ENCODE measurements at places on chromosomes 11 and 22. TPM values are rescaled to one million over a fixed set of nuclear protein-coding genes. Genes with fewer than 3 reads are reported as not detected.

Gene C11orf16
- total RNA-seq: not detected

Gene GAB4
- total RNA-seq: not detected

Gene MFNG
- 2.1 TPM for total RNA-seq

Gene RAB36
- 1.5 TPM for total RNA-seq

Gene TRIM48
- not detected for total RNA-seq

Gene SVIP
- 7.3 TPM for total RNA-seq

DNA sequence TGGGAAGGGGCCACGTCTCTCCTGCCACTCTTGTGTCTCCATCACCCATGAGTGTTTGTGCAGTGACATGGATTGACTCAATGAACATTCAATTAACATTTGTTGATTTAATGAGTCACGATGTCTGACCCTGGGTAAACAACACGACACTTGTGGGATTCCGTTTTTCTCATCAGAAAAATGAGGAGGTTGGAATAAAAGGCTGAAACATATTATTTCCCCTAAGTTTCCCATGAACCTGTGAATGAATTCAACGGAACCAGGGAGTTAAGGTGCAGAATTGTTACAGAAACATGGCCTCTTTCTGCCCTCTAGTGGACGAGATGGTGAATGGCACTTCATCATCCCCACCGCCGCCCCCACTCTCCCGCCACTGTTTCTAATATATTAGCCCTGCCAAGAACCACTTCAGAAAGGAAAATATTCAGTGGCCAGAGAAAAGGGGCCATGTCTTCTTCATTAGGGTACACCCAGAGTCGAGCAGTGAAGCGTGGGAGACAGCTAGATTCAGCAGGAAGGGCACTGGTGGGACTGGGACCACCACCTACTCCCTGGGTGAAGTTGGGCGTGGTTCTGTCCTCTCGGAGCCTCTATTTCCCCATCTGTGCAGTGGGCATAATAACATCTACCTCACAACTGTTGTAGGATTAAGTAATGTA, 46.3 kb upstream of the SYT13 start:
- peak; percentile 73 for DNase-seq

GRCh38 chr11:87281496-87281895, 243.8 kb downstream of the TMEM135 start:
- DNase-seq: peak; percentile 51

GRCh38 chr22:29116397-29117123, 43.7 kb downstream of the KREMEN1 start:
- no peak for DNase-seq

- no peak for DNase-seq
Measured at GRCh38 chr11:14111496-14111895, 149.0 kb downstream of the SPON1 start.

DNA sequence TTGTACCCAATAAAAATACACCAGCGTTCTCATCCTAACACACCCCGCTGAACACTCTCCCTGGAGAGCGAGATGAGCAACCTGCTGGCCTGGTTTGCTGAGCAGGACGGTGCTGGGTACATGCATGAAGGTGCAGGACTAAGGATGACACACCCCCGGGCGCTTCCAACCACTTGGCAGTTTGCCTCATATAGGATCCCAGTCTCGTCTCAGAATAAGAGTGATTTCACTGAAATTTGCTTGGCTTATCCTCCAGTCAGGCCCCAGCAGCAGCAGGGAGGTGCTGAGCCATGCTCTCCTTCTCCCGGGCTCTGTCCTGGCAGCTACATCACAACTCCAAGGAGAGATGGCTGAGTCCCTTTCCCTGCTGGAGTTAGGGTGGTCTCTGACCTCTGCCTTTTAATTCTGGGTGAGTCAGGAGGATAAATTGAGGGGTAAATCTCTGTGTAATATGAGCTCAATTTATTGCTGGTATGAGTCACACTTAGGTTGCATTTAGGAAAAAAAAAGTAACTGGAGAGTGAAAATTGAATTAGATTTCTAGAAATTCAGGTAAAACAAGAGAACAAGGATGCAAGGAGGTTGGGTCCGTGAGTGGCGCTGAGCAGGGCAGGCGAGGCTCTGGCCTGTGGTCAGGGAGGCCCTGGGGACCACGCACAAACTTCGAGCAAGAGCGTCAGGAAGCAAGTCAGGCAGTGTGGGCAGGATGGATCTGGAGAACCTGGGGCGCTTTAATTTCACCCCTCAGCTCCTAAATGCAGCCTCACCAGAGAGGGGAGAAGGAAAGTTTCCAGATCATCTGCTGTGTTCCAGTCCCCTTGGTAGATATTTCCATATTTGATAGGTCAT, 974.0 kb downstream of the TBC1D22A start:
- no peak for DNase-seq

DNA sequence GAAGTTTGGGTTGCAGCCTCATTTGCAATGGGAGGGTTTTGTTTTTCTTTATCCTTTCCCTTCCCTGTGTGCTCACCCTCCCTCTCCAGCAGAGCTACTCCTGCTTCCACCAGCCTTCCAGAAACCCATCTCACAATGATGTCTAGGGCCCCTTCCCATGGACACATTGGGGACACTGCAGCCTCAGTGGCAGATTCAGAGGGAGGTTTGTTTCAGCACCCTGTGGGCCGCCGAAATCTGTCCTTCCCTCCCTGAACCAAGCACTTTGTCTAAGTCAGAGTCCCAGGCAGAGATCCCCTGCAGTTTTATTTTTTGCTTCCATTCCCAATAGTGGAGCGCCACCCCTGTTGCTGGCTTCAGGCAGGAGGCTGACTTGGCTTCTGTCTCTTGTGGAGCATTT, 8.6 kb upstream of the SYNGR1 start:
- DNase-seq: no peak

DNA sequence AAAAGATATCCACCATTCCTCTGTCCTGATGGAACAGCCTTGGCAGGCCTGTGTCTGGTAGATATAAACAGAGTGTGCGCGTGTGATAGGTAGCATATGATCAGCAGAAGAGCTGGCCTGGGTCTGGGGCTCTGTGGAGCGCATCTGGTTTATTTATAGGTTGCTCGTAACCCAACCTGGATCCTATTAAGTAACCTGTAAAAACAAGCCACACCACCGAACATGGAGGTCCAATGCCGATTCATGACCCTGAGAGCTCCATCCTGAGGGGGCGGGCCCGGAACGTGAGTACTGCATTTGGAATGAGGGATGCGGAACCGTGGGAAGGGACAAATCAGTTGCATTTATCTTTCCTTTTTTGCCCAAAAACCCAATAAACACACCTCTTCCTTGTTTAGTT, 31.9 kb upstream of the APOL5 start:
- no peak for DNase-seq

GRCh38 chr11:119099711-119100110, 1.9 kb downstream of the DPAGT1 start:
- no peak for DNase-seq

DNA sequence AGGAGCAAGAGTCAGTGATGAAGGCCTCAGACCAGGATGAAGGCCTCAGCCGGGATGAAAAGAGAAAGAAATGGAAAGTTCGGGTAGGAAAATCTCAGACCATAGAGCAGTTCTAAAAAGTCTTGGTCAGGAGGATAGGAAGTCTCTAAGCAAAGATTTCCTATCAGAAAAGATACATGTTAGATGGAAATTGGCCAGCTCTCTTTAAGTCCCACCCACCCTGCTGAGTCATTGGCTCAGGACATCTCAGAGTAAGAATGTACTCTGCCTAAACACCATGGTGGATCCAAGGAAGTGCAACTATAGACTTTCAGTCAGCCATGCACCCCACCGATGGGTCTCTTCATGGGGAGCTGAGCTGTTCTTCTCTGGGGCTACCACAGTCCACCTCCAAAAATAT, 4.4 kb downstream of the OR8B3 start:
- DNase-seq: no peak

DNA sequence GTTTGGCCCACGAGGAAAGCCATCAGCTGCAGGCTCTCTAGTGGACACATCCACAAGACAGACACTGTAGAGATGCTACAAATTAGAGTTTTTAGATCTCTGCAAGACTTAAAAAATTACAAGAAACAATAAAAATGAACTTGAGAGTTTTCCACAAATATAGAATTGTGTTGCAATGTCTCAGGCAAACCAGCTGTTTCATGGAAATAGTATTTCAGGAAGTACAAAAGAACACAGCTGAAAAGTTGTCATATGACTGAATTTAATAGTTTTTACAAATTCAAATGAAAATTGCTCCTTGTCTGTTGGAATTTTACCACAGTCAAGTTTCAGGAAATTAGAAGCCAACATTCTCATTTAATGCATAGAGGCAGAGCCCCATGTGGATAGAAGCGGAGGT, 184.5 kb upstream of the PITPNB start:
- DNase-seq: no peak

DNA sequence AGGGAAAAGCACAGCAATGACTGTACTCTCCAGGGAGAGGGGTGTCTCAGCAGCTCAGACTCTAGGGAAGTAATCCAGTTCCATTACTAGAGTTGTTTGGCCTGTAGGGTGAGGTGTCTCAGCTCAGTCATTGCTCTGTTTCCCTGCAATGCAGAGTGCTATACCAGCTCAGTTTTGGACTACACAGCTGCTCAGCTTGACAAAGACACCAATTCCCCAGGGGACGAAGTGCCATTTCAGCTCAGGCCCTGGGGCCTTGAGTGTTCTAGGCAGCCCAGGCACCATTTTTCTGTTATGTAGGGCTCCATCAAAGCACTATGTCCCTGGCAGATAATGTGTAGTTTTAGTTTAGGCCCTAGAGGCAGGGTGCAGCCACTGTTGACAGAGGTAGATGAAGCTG, 18.2 kb downstream of the CALCB start:
- no peak for DNase-seq

DNA sequence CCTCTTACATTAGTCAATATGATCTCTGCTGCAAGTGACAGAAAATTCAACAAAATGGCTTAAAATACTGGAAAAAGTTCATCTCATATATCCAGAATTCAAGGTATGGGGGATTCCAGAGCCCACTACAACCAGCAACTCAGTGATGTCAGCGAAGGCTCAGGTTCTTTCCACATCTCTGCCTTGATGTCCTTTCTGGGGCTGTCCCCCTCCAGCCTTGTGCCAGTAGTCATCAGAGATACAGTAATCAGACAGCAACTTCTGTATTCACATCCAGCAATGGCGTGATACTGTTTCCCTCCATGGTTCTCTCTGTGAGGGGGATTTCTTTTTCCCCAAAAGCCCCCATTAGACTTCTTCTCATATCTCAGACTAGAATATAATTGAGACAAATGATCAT, 103.4 kb upstream of the USP47 start:
- DNase-seq: no peak

GRCh38 chr11:117972044-117972443, 14.2 kb upstream of the IL10RA start:
- DNase-seq: no peak

- no peak for DNase-seq
Measured at GRCh38 chr11:32615422-32615821, 31.8 kb downstream of the EIF3M start.

DNA sequence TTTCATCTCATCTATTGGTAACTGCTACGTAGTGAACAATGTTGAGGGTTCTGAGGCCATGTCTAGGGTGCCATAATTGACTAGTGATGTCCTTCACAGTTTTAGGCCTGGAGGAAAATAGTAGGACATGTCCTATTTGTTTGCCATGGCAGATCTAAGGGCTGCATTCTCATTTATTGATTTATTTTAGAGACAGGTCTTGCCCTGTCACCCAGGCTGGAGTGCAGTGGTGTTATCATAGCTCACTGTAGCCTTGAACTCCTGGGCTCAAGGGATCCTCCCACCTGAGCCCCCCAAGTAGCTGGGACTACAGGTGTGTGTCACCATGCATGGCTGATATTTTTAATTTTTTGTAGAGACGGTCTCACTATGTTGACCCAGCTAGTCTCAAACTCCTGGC, 5.2 kb downstream of the CEP164 start:
- no peak for DNase-seq

GRCh38 chr11:125923012-125923579, 18.8 kb downstream of the DDX25 start:
- DNase-seq: peak; percentile 91

DNA sequence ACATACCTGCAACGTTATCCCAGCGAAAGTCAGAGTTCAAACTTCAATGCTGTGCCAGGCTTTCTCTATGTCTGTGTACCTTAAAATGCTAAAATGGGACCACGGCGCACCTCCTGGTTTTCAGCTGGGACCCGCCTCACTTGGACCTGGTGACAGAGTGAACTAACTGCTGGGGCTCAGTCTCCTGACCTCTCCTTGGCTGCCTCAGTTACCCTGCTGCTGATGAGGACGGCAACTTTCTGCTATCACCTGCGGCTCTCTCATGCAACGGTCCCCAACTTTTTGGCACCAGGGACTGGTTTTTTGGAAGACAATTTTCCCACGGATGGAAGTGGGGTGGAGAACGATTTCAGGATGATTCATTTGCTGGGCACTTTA, 402.8 kb downstream of the BRD1 start:
- DNase-seq: no peak

GRCh38 chr22:27715106-27715505, 86.5 kb downstream of the MN1 start:
- DNase-seq: no peak

DNA sequence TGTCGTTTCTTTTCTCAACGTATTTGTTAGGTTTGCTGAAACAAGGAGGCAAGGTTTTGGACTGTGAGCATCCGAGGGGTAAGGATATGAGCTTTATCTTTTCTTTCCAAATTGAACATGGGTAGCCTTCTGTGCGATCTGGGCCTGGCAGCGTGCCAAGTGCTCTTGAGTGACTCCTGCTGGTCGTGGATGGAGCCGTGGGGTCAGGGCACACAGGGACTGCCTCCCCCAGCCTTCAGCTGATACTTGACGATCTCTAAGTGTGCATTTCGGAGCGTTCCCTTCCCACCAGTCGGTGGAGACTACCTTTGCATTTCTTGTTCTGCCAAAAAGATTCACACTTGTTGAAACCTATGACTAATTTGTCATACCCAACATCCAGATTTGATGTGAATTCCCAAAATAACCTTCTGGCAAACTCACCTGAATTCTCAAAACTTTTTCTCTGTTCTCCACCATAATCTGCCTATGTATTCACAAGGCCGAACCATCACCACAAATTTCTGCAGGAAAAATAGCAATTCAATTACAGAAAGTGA, 40.1 kb upstream of the CLMP start:
- peak; percentile 66 for DNase-seq

DNA sequence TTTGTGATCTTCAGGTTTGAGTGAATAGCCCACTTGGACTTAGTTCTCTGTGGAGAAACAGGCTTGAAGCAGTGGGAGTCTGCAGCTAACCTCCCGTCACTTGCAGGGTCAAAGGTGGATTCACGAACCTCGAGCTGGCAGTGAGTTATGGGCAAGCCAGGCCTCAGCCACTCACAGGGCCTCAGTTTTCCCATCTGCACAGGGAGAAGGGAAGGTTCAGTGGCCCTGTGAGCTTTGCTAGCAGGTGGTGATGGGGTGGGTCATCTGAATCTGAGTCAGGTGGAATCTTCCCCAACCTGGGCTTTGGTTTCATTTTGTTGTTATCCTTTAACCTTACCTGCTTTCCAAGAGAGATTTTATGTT, 86.6 kb upstream of the GRIK4 start:
- no peak for DNase-seq

Measured in HT-29 (cell line).